ENCODE measurements at places on chromosomes 2 and 18.

DNA sequence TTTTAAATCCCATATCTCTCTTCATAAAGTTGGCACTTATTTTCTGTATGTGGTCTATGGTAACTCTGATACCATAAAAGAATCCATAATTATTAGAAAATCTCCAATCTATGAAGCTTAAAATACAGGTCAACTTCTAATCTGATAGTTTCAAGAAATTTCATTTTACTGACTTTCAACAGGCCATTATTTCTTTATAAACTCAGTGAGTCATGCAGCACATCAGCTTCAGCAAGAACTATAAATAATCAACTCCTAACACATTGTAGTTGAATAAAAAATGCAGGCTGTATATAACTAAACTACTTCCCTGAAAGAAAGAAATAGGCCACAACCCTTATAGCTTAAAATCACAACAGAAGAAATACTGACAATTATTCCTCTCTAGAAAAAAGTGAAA lies 204.3 kb upstream of the CCDC150 start:
- no peak for DNase-seq

GRCh38 chr2:217742841-217743240 lies 260.0 kb downstream of the TNS1 start:
- no peak for DNase-seq

GRCh38 chr2:22281033-22281432 lies 1103.9 kb upstream of the KLHL29 start:
- DNase-seq, result no peak

DNA sequence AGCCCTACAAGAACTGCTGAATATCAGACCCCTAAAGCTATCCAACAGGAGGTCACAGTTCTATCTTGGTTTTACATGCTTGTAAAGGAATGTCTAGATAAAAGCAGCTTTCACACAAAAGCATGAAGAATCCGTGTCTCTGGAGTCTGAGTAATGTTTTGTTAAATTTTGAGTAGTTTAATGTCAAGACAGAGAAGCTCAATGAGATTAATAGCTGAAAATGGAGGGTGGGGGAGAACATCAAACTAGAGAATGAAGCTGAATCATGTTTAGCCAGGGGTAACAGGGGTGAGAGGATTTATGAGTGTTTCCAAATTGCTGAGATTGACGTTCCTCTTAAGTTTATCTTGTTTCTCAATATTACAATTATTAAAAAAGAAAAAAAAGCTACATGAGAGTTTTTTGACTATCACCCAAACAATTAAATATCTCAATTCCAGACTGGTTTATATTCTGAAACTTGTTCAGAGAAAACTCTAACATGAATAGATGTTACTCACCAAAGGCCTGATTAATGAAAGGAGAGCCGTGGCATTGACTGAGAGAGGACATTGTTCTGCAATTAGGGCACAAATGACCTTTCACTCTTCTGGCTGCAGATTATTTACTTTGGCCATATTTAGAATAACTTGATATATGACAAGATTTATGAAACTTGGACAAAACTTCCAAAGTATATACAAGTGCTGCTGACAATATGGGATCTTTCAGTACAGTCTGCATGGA lies 266.4 kb upstream of the ETAA1 start:
- DNase-seq, result no peak

GRCh38 chr2:62281663-62282062 lies 85.7 kb downstream of the B3GNT2 start:
- no peak for DNase-seq

- DNase-seq, result peak; percentile 27
Observed at GRCh38 chr2:25324905-25325592, 16.7 kb downstream of the DNMT3A start.

DNA sequence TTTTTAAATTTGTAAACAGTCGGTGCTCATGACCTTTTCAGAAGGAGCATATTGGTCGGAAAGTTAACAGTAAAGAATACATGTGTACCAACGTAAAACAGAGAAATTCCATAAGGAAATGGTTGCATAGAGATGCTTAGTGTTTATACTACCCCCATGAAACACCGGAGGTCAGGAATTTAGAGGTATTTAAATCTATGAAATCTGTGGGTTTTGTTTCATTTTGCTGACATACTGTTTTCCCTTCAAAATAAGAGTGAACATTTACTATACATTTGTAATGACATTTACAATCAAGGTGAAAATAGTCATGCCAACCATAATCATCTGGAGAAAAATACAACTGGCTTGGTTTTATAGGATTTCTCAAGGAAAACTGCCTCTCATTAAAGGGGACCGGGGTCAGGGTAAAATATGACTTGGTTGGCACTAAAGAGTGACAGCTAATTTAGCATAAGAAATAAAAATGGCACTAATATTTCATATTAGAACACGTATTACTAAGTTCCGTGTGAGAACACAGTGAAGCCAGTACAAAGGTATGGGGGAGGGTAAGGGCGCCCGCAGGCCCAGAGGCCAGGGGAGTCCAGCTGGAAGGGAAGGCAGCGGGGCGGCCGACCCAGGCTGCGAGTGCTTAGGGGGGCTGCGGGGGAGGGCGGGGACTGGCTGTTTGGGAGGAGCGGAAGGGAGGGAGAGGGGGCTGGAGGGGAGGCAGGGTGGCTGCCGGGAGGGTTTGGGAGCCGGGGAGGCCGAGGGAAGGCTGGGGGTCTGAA lies 1.1 kb upstream of the RNU4ATAC start:
- DNase-seq, result peak; percentile 70

DNA sequence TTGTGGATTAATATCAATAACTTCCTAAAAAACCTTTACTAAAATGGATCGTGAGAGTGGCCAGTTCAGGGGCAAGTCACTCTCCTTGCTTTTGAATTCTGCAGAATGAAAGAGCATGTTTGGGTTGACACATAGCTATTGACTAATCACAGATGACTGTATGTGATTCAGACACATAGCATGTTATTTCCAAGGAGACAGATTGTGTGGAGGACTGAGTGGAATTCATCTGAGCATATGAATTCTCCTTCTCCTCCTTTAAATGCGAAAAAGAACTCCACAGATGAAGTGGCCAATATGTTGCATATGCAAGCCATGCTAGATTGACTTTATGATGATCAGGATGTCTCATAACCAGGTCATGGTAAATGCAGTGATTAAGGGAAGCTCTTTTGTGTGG lies 249.4 kb upstream of the FAM98A start:
- no peak for DNase-seq

- DNase-seq, result no peak
Observed at GRCh38 chr18:24727685-24728084, 267.2 kb downstream of the HRH4 start.

GRCh38 chr2:210548031-210548430 lies 8.4 kb upstream of the CPS1 start:
- no peak for DNase-seq

- DNase-seq, result no peak
Observed at GRCh38 chr2:1790473-1790872, 46.2 kb upstream of the PXDN start.

- no peak for DNase-seq
Observed at GRCh38 chr2:69060938-69061501, 48.0 kb downstream of the ANTXR1 start.

- DNase-seq, result no peak
Observed at GRCh38 chr2:23567161-23567756, 182.3 kb downstream of the KLHL29 start.

DNA sequence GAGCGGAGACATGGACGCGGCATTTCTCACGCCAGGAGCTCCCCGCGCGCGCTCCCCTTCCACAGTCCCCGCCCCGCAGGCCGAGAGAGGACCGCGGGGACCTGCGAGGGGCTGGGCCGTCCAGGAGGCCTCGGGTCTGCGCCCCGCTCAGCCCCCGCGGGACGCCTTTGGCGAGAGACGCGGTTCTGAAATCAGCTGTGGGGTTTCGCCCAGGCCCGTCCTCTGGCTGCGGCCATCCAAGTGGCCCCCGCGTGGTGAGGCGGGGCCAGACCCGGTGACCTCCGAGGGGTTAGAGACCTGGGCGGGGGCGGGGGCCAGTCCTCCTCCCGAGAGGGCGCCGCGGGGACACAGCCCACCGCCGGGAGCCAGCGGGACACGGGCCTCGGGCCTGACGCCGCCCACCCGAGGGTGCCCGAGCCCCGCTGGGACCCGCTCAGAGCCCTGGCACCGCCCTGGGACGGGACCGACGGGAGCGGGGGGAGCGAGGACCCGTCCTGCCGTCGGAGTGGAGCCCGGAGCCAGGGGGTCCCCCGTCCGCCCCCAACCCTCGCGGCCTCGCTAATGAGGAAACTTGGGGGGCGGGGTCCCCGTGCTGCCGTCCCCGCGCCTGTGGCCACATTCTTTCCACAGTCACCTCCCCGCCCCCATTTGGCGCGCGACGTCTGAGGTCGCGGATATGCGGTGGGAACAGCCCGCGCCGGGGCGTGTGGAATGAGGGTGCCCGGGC lies 6.1 kb upstream of the SALL3 start:
- DNase-seq, result no peak

- no peak for DNase-seq
Observed at GRCh38 chr2:42068571-42069178, 20.9 kb downstream of the PKDCC start.

DNA sequence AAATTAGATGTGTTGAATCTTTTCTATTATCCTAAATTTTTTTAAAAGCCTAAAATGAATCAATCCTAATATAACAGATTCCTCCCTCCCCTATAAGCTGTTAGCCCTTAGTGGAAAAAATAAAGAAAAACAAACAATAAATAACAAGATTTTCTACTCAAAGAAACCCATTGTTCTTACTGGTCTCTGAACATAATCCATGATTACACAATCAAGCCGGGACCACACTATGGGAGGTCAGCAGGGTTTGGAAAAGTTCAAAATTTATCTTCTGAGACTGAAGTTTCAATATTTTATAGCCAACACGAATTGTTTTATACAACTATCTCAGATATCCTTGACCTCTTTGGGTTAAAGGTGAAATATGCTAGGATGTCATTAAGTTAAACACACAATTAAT lies 57.9 kb downstream of the DPP4 start:
- DNase-seq, result no peak
